ENCODE measurements at places on chromosomes 6 and 20.

GRCh38 chr20:48815537-48815936, 12.3 kb downstream of the PREX1 start:
- no peak for DNase-seq

- no peak for DNase-seq
These were observed 434 bp downstream of the ZKSCAN4 start for GRCh38 chr6:28251661-28252008.

GRCh38 chr6:137571854-137572253, 77.7 kb upstream of the OLIG3 start:
- no peak for DNase-seq

- peak; percentile 39 for DNase-seq
These were observed 87.6 kb downstream of the KCNQ5 start for GRCh38 chr6:72709431-72709830.

DNA sequence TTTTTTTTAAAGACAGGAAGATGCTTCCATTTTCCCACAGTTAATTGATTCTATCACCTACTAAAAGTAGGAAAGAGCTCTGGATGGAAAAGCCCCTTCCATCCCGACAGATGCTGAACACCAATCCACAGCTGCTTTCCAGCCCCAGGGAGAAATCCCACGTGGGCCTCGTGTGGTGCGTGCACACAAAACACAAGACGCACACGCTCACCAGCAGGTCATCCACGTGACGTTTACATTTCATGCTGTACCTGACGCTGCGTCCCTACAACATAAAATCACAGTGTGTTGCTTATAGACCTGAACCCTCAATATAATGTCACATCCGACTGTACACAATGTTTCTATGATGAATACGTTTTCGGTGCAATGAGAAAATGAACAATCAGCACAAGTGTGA, 50.2 kb upstream of the DACT2 start:
- DNase-seq, result no peak

- no peak for DNase-seq
These were observed 777.5 kb downstream of the MAFB start for GRCh38 chr20:39911497-39911896.

DNA sequence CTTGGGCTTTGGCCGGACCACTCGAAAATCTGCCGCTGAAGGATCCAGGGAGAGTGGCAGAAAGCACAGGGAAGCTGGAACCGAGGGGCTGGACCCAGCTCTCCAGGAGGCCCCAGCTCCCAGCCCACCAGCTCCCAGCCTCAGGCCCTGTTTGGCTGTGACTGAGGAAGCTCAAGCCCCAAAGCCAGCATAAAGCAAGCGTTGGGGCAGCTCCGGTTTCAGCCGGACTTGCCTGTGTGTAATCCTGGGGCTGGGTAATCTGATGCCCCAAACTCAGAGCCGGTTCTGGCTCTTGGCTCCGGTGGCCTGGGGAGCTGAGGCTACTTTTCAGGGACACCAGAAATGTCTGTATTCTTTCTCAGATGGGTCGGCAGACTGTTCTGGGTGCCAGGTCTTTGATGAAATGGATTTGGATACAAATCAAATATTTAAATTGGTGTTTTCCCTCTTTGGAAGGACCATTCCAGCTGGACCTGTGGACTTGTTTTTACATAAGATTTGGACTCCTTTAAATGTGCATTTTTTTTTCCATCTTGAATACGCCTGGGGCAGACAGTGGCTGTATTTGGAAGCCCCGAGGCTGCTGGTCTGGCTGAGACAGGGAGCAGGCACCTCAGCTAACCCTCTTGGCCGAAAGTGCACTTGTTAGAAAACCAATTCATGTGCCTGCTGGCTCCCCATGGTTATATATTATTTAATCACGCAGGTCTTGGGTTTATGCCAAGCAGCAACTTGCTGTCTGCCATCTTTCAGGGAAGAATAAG, 29.7 kb downstream of the RPP40 start:
- peak; percentile 12 for DNase-seq

GRCh38 chr20:60233018-60233630, 274.9 kb downstream of the CDH26 start:
- no peak for DNase-seq

DNA sequence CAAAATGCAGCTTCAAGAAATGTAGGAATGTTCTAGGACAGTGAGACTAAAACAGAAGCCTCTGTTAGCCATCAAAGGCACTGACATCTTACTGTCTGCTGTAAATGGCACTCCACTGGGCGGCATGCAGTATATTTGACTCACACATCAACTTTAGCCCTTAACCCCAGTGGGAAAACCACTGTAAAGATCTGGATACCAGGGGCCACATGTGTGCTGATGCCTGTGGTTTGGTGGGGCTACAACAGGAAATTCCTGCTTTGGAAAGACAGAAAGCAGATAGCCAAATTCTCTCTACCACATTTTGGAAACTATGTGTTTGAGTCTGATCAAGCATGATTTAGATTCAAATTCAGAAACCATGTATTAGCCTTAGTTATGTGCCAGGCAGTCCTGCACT, 4.3 kb downstream of the PFDN4 start:
- no peak for DNase-seq

DNA sequence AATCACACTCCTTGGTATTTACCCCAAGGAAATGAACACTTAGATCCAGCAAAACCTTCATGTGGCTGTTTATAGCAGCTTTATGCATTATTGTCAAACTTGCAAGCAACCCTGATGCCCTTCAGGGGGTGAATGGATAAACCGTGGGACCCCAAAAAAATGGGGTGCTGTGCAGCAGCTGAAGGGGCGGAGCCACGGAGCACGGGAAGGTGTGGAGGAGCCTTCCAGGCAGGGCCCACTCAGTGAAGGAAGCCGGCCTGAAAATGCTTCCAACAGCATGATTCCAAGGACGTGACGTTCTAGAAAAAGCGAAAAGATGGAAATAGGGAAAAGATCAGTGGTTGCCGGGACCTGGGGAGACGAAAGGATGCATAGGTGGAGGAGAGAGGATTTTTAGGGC, 25.6 kb upstream of the FRMD1 start:
- no peak for DNase-seq

- no peak for DNase-seq
These were observed 980.3 kb upstream of the FLRT3 start for GRCh38 chr20:15317546-15318232.

Measured in BJ (cell line).